ENCODE measurements at places on chromosomes 12 and 14.
A peak's percentile ranks its signal among the peaks of the same experiment; 100 is the strongest.

GRCh38 chr14:76537906-76538647 is 162.1 kb downstream of the ESRRB start:
- no peak for DNase-seq

- no peak for DNase-seq
Measured at GRCh38 chr12:130435331-130435730, 97.6 kb downstream of the PIWIL1 start.

DNA sequence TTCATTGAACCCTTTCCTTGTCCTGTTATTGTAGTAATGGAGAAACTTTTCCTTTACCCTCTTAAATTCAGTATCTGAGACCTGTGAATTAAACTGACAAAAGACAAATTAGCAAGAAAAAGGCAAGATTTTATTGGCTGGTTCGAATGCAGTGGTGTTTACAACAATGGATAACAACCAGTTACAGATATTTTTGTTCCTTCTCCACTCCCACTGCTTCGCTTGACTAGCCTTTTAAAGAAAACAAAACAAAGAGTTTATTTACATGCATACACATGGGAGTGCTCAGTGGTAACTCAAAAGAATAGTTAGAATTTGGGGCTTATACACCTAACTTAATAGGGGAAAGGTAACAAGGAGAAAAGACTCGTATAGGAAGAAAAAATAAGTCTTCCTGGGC is 37.0 kb upstream of the HECTD1 start:
- no peak for DNase-seq

- DNase-seq = no peak
Measured at GRCh38 chr14:58750321-58751269, 112.8 kb downstream of the DACT1 start.

DNA sequence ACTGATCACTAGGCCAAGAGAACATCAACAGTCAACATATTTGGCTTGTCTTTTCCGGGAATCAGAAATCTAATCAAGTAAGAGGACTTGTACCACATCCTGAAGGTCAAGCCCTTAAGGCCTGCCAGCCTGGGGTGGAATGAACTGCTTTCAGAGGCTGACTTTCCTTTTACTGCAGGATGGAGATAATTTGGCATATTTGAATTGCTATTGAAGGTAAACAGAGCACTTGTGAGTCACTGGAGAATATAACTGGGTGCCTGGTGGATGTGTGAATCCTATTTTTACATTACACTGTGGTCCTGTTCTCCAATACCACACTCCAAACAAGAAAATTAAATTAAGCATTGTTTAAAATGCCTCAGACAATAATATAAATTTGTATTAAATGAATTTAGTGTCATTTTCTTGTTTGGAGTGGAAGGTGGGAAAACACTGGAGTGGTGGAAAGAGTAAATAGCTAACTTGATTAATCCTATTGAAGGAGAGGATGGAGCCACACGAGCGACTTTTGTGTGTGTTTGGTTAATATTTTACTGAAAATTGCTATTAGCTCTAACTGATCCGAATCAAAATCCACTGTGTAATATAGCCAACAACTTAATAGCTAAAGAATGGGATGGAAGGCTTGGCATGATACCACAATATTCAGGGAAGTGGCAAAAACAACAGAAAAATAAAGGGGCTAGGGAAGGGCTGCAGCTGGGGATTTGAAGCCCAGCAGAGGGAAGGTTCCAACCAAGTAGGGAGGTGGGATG is 89.4 kb downstream of the OTX2 start:
- no peak for DNase-seq

DNA sequence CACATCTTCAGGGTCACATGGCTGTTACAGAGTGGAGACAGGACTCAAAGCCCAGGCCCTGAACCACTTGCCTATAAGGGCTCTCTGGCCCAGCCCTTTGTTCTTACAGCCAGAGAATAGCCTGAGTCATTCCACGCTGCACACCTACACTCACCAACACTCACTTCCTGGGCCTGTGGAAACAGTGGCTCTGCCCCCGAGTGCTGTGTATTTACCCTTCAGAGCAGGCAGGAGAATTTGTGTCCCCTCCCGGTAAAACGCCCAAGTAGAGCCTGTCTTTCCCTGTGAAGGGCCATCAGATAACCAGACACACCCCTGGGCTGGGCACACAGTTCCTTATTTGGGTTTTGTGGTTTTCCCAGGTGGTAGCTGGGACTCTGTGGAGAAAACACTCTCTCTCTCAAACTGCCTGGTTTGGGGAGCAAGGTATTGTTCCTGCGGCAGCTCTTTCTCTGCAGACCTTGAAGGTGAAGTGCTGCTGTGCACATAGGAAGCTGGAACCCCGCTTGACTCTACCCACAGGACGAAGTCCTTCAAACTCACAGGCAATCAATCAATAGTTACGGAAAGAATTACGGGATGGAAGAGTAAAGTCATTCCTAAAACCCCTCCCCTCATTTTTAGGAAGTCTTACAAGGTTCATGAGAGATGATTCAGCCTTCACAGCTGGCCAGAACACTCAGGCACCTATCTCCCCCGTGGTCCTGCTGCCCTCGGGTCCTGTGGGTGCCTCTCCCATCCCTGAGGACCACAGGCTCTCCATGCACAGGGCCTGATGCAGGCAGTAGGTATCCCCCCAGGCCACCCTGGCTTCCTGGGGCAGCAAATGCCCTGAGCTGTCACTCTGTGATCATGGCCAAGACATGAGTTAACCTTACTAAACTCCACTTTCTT is 20.3 kb downstream of the FIGNL2 start:
- peak; percentile 32 for DNase-seq

DNA sequence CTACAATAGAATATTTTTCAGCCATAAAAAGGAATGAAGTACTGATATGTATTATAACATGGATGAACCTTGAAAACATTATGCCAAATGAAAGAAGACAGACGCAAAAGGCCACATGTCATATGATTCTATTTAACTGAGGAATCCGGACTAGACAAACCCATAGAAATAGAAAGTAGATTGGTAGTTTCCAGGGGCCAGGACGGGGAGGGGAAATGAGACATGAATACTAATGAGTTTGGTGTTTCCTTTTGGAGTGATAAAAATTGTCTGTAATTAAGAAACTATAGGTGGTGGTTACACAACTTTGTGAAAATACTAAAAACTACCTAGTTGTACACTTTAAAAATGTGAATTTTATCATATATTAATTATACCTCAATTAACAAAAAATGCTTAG is 247.6 kb downstream of the BCAT1 start:
- no peak for DNase-seq

GRCh38 chr14:84544486-84545131 is 985.3 kb upstream of the FLRT2 start:
- peak; percentile 92 for DNase-seq

GRCh38 chr12:132600048-132601032 is 10.0 kb downstream of the LRCOL1 start:
- DNase-seq = peak; percentile 52

- no peak for DNase-seq
Measured at GRCh38 chr12:51683763-51684357, 92.8 kb downstream of the SCN8A start.

GRCh38 chr12:44874981-44875416 is 1.1 kb downstream of the NELL2 start:
- DNase-seq = no peak

DNA sequence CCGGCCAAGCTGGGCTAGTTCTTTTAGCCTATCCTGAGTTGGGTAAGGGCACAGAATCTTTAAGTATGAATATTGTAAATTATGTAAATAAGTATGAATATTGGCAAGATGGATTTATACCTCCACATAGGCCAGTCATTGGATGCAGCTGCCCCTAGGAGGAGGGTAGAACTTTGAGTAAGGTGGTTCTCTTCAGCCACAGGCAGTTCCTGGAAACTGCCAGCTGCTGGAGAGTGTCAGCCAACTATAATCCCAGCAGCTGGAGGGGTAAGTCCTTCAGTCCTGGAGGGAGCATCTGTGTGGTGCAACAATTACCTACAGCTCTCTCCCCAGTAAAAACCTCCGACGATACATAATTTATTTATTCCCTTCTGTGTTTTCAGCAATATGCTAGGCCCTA is 65.8 kb upstream of the TMPO start:
- no peak for DNase-seq

GRCh38 chr12:46154221-46154985 is 114.4 kb downstream of the SLC38A1 start:
- no peak for DNase-seq

DNA sequence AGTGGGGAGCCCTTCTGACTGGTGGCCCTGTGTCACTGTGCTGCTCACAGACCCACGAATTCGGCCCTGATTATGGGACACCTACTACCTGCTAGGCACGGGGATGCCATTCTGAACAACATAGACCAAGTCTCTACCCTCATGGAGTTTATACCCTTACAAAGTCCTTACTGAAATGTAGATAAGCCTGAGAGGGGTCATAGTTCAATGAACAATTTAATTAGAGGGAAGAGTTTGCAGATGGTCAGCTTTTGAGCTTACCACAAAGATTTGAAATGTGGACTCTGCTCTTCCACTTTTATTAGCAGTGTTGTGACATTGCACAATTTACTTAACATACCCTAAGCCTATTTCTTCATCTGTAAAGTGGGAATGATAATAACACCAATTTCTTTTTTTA is 161.1 kb downstream of the MYRFL start:
- DNase-seq = no peak

DNA sequence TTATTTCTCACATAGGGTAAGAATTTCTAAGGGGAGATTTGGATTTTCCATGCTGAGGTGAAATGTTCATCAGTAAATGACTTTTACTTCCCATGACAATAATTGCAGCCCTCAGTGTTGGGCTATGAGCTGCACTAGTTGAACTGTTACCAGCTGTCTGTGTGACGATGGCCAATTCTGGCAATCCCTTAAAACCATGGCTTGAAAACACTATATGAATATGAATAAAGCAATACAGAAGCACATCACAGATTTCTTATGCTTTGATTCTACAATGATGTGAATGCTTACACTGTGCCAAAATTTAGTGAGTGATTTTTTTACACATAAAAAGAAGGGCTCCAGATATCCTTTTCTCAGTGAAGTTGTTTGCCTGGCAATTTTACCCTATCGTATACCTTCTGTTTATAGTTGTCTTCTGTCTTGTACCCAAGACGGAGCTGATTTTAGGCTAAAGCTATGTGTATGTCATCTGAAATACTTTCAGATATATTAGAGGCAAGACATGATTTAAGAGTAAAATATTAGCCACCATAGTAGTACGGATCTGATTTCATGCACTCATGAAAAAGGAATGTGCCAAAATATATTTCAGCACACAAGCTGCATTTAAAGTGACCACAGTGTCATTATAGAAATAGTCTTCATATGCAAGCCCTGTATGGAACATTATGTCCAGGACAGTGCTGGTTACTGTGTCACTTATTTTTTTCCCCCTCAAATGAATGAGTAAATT is 52.0 kb downstream of the SLC38A4 start:
- no peak for DNase-seq

DNA sequence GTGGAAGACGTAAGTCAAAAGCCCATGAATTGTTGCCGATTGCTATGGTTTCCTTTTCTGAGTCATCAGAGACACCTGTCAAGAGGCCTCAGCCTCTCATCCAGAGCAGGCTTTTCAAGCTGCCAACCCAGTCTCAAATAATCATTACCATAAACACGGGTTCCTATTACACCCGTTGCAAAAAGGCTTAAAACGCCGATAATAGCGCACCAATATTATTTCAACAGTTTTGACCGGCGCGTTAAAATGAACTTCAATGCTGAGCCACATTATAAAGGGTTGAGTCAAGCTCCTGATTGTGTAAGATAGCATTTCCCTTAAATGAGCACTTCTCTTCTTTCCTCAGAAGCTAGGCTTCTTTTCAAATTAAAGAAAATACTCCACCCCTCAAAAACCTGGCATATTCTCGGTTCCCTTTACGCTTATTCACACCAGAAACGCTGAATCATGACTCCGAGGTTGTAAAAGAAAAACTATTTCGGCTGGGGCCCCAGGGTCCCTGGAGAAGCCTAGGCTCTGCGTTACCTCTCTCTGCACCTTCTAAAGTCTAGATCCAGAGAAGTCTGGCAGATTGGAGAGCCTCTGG is 1.4 kb downstream of the TMTC1 start:
- DNase-seq = no peak

DNA sequence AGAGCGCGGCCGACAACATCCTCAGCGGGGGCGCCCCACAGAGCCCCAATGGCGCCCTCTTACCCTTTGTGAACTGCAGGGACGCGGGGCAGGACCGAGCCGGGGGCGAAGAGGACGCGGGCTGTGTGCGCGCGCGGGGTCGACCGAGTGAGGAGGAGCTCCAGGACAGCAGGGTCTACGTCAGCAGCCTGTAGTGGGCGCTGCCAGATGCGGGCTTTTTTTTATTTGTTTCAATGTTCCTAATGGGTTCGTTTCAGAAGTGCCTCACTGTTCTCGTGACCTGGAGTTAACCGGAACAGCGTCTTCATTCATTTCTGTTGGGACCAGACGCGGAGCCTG is 103.8 kb upstream of the FKBP4 start:
- peak; percentile 79 for DNase-seq

DNA sequence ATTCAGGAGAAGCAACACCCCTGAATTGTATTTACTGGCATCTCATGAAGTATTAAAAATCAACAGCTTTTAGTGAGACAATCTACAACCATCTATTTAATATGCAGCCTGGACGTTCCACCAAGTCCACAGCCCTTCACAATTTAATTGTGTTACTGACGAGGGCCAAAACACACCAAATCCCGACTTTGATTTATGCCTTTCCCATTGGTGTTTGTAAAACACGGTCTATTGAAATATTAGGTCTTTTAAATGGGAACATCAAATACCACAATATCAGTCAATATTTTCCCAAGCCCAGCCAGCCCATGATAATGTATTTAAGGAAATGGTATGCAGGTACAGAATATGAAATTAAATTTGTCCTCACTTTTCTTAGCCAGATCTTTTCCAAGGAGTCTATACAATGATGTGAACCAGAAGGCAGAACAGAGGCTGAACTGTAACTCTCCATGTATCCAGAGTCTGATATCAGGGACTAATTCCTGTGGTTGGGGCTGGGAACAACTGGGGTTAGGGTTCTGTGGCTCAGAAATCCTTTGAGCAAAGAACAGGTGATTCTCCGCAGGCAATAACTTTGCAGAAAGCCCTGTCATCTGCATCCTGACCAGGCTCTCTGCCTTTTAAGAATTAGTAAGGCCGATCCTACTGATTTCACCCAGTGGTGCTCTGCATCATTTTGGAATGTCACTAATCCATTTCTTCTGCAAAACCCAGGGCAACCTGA is 179.3 kb upstream of the GZMB start:
- DNase-seq = no peak

GRCh38 chr14:58693048-58693447 is 55.3 kb downstream of the DACT1 start:
- no peak for DNase-seq

- no peak for DNase-seq
Measured at GRCh38 chr12:122371475-122372045, 50.9 kb downstream of the CLIP1 start.

GRCh38 chr12:68871921-68872320 is 61.0 kb downstream of the CPM start:
- DNase-seq = peak; percentile 50

- DNase-seq = peak; percentile 50
Measured at GRCh38 chr12:54197010-54197409, 8.2 kb upstream of the SMUG1 start.

Data from NCI-H526 (cell line).